Urinary bladder (tissue), 4 donors: ENCODE measurements at places on chromosomes 11 and 22.
A peak's percentile ranks its signal among the peaks of the same experiment; 100 is the strongest.

- DNase-seq, result no peak
Measured at GRCh38 chr11:36899800-36900199, 301.8 kb upstream of the RAG2 start.

DNA sequence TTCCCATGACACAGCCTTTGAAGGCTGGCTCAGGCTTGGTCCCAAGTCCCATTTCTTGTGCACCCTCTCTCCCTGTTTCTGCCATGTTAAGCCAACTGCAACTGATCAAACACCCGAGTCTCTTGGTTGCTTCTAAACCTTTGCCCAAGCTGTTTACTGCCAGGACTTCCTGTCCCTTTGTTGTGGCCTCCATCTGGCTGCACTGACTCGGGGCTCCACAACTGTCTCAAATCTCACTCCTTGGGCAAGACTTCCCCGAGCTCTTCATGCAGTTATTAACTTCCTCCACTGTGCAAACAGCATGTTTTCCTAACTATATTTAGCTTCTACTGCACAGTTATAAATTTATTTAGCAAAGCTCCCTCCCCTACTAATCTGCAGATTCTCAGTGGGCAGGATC lies 4.3 kb downstream of the VPREB1 start:
- DNase-seq, result no peak

GRCh38 chr11:1422481-1422880 lies 32.7 kb downstream of the BRSK2 start:
- no peak for DNase-seq

DNA sequence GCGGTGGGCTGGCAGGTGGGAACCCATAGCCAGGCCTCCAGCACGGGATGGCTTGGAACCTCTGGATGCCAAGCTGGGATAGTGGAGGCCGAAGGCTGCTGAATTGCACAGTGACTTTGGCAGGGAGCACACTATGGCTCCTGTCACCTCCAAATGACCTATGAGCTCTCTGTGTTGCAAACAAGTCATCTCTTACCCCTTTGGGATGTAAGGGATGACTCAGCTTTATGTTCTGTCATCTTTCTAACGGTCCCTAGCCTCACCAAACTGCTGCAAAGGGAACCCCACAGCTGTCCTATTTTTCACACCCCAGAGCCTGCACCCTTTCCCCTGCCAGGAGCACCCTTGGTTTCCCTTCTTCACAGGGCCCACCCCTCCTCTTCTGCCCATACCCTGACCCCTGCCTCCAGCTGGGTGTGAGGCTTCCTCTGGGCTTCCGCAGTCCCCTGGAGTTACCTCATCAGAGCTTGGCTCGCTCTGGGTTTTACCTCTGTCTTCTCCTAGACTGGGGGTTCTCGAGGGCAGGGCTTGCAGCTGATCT lies 2.7 kb upstream of the SCUBE1 start:
- DNase-seq, result no peak

GRCh38 chr22:49959782-49960158 lies 802 bp upstream of the PIM3 start:
- DNase-seq, result no peak

DNA sequence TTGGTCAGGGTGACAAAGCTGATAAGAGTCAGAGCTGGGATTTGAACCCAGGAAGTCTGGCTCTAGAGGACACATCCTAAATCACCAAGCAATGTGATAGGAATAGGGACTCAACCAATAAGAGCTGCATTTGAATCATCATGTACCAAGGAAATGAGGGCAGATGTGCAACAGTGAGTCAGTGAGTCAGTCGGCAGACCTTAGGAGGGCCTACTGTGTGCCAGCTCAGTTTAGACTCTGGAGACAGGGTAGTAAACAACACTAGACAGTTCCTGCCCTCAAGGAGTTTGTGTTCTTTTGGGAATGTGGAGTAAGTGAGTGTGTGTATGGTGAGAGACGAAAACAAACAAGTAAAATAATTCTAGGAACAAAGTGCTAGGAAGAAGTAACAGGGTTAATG lies 11.2 kb downstream of the IL10RA start:
- no peak for DNase-seq

DNA sequence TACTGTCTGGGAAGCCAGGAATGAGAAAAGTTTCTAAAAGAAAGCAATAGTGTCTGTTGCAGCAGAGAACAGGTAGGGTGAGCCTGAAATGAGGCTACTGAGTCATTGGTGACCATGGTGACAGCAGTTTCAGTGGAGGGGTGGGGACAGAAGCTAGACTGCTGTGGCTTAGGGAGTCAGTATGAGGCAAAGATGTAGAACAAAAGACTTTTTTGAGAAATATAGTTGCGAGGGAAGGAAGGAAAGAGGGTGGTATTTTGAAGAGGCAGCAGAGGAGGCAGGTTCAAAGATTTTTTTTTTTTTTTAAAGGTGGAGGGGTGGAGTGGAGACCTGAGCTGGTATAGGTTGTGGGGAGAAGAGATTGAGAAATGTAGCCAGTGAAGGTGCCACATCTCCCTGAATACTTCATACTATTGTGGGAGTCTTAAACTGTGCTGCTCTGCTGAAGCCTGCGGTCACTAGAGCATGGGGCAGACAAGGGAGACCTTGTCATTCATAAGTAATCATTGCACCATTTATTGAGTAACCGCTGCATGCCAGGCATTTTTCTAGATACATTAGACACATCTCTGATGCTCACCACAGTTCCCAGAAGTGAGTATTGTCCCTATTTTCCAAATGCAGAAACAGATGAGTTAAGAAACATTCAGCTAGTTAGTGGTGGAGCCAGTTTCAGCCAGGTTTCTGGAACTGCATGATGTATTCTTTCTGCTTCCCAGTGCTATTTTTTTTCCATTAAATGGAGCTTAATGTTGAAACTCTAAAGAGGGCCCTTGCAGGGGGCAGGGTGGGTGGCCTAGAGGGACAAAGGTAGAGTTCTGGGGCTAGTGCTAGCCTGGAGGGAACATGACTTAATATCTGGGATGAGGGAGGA lies 49.9 kb downstream of the STIM1 start:
- DNase-seq, result no peak

- peak; percentile 45 for DNase-seq
Measured at GRCh38 chr22:20606041-20606783, 98.8 kb downstream of the MED15 start.

- DNase-seq, result no peak
Measured at GRCh38 chr11:121482231-121483129, 29.7 kb upstream of the SORL1-AS1 start.
